Stimulated activated CD4-positive, alpha-beta T cell treated with anti-CD3 and anti-CD28 coated beads, TNF-alpha, amount 100 ng/mL, for 4 hours (primary cell): ENCODE measurements at places on chromosomes 12 and 14.

GRCh38 chr14:105046891-105047282 lies 18.3 kb downstream of the GPR132 start:
- no peak for DNase-seq

GRCh38 chr14:71135496-71135895 lies 228.2 kb downstream of the PCNX1 start:
- no peak for DNase-seq

- no peak for DNase-seq
Measured at GRCh38 chr14:101478796-101479410, 82.4 kb upstream of the DIO3 start.

DNA sequence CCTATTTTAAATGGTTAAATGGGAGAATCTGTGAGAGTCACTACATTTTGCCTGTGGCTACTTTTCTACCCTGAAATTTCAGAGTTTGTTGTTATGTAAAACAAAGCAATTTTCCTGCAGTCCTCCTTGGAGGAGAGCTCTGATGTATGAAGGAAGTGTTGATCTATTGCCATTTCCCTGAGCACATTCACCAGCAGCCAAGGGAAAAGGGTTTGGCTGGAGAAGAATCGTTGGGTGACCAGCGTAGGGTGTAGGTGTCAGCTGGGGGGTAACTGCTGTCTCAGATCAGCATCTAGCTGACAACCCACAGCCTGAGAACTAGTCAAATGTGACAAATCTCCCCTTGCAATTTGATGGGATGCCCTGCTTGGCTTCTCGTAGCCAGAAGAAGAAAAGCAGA lies 230.5 kb downstream of the PDZRN4 start:
- no peak for DNase-seq

GRCh38 chr12:54991991-54992375 lies 7.4 kb upstream of the TESPA1 start:
- no peak for DNase-seq

DNA sequence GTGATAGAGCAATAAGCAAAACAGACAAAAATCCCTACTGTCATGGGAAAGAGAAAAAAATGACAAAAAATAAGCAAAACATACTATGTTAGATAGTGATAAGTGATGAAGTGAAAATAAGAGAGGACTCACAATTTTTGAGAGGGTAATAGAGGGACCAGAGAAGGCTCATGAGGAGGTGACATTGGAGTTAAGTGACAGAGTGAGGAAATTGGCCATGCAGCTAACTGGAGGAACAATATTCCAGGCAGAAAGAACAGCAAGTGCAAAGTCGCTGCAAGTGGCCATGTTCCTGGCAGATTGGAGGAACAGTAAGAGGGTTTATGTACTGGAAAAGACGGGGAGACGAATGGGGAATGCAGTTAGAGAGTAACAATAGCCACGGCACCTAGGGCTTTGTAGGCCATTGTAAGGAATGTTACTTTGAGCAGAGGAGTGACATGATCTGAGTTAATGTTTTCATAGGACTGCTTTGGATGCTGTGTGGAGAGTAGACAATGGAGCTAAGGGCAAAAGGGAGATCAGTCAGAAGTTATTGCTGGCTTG lies 1.4 kb upstream of the SAV1 start:
- no peak for DNase-seq

DNA sequence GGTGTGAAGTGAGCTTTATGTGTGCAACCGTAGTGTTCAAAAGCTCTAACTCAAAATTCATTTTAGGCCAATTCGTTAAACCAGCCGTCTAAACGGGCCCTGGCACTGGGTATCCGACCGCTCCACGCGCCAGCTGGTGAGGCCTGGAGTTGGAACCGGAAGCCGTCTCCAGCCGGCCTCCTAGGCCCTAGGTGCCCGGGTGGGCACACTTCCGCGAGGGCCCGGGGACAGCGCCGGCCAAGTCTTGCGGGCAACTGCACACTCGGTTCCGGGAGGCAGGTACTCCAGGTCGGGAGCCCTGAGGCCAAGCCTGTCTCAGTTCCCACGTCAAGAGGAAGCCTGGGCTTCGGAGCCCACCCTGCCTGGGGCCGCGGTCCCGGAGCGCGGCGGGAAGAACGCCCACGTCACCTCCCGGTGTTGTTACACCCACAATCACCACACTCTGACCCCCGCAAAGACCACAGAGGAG lies 16.2 kb downstream of the OTX2 start:
- DNase-seq, result no peak

GRCh38 chr12:48356041-48356768 lies 5.5 kb upstream of the ZNF641 start:
- no peak for DNase-seq

GRCh38 chr12:64186789-64187188 lies 35.3 kb downstream of the KICS2 start:
- no peak for DNase-seq

DNA sequence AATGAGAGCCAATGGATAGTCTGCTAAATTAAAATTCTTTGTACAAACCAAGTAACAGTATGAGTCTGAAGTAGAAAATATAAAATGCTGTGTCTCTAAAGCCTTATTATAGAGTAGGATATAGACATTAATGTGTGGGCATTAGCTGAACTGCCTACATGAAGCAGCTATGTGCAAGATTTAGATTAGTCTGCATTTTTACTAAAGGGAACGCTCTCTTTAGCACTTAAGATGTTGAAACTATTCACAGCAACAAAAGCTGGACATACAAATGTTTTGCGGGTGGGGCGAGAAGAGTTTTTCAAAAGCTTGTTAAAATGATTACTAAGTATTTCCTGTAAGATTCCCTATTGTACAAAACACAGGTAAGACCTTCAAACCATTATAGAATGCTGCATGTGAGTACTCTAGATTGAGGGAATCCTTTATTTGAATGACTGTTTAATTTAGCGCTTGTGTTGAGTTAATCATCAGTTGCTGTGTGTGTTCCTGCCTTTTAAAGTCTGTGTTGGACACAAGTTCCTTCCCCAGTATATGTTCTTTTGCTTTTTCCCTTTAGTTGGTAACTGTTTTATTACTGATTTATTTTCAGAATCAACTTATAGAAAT lies 87.1 kb downstream of the RAD52 start:
- no peak for DNase-seq

DNA sequence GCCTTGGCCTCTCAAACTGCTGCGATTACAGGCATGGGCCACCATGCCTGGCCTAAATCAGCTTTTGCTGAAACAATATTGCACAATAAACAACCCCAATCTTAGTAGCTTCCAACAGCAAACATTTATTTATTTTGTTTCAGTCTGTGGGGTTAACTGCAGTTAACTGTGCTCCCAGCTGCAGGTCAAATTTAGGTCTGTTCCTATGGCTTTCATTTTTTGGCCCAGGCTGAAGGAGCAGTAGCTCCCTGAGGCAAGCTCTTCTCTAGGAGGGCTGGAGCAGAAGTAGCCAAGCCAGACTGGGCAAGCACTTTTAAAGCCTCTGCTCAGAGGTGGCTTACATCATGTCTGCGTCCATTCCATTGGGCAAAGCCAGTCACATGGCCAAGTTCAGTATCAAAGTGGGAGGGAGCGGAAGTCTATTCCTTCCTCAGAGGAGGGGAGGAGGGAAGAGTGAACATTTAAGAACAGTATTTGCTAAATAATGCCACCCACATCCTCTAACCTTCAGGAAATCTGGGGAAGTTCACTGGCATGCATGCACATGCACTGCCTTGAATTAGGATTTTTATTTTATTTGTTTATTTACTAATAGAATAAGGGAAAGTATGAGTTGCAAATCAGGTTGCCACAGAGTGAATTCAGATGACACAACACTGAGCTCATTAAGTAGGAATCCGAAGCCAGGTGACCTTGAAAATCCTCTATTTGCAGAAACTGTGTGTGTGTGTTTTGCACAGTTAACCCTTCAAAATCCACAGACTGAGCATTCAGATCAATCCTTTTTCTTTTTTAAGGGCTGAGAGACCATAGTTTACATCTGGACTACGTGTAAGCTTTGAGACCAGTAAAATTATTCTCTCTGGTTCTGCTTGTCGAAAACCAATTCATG lies 122.0 kb upstream of the SEL1L start:
- DNase-seq, result no peak
